Endodermal cell (in vitro differentiated cells): ENCODE measurements at places on chromosomes 4 and X. TPM values are rescaled to one million over a fixed set of nuclear protein-coding genes. Genes with fewer than 3 reads are reported as not detected.

GRCh38 chr4:152947311-152947710 is 11.2 kb downstream of the FHDC1 start:
- DNase-seq: no peak

DNA sequence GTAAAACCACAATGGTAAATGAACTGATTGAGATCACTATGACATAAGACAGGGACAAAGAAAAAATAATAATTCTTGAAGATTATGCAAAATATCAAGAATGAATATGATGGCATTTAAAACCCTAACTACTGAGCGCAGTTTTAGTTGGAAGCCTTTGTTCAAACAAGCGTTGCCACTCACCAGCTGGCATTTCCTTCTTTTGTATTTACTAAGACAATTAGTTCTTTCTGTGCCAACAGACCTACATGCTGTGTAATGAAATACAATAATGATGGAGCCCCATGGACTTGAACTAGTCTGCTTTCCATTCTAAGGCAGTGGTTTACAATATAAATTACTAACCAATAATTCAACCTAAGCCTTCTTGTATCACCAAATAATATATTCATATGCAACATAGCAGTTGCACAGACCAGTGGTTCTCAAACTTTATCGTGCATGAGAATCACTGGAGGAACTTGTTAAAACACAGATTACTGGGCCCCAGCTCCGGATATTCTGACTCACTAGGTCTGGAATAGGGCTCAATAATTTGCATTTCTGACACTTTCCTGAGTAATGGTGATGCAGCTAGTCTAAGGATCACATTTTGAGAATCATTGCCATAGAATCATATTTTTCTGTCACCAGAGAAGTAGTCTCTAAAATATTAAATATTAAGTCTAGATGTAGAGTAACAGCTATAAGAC is 196.4 kb upstream of the MAGEB18 start:
- DNase-seq: no peak

GRCh38 chr4:7761720-7762119 is 177.9 kb downstream of the AFAP1 start:
- DNase-seq: peak; percentile 92

The ABLIM2 gene
- 1.6 and 2.0 TPM in 2 replicates for total RNA-seq

DNA sequence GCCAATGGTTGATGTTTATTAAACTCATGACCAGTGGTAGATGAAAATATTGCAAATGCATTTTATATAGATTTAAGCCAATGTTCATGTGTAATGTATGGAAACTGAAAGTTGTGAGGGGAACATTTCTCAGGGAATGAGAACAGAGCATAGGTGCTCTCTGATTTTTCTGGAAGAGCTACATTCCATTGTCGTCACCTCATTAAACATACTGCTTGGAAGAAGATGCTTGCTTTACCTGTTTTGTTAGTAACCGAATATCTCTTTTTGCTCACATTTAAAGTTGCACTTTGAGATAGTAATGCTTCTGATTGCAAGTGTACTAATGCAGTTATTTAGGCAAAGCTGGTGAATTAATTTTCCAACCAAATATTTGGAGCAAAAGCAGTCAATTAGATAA is 93.8 kb upstream of the CLCN4 start:
- DNase-seq: no peak

GRCh38 chrX:125622899-125623298 is 303.2 kb downstream of the TEX13C start:
- no peak for DNase-seq

DNA sequence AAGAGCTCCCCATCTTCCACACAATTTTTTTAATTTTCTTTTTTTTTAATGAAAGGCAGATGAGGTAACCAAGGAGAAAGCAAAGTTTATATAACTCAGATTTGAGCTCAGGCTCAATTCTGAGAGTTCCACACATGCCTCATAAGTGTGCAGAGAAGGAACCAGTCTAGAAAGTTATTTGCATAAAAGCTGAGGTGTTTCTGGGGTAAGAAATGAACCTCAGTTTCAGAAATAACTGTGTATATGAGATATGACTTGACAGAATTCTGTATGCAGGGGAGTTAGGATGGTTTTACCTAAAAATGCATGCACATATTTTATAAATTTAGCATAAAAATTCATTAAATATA is 51.3 kb downstream of the DTHD1 start:
- DNase-seq: no peak

DNA sequence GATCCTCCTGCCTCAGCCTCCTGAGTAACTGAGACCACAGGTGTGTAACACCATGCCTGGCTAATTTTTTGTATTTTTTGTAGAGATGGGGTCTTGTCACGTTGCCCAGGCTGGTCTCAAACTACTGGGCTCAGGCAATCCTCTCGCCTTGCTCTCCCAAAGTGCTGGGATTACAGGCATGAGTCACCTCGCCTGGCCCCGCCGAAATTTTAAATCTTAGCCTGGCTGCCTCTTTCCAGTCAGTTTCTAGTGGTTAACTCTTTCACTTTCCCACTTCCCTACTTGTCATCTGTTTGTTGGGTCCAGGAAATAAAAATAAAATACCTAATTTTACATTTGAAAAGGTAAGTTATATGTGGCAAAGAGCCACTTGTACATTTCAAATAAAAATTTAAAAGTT is 62.4 kb downstream of the TMEM165 start:
- DNase-seq: no peak

GRCh38 chrX:21944136-21944615 is 3.7 kb downstream of the SMS start:
- peak; percentile 74 for DNase-seq

GRCh38 chr4:78004270-78004669 is 52.9 kb upstream of the FRAS1 start:
- DNase-seq: no peak

DNA sequence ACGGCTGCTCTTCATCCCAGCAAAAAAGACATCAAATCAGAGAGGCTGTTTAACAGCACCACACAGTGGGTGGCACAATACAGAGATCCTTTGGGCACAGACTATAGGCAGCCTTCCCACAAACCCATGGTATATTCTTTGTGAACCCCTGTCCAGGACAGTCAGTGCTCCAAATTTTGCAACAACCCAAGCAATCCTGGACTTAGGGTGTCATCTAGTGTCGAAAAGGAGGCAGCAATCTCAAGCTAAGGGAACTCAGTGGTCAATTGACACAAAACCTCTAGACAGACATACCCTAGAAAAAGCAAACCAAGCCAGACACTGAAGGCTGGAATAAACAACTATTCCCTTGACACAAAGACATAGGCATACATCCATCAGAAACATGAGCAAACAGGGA is 137.4 kb downstream of the BMP15 start:
- no peak for DNase-seq

DNA sequence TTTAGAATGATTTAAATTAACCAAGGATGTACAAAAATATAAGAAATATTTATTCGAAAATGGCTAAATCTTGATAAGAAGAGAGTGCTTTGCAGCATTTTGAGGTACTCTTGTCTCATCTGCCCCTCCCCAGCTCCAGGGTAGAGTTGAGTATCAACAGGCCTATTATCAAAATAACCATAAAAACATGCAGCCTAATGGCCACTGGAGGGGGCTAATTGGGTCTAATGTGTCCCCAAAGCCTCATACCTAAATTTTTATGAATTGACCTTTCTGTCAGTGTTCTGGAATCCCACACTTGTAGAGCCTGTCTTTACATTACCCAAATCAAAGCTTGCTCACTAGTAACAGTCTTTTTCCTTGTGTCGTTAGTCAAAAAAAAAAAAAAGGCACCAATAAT is 544.9 kb upstream of the CPXCR1 start:
- DNase-seq: no peak

GRCh38 chr4:31995943-31996901 is 1276.1 kb downstream of the PCDH7 start:
- peak; percentile 87 for DNase-seq

- peak; percentile 86 for DNase-seq
These were observed 5.0 kb downstream of the PRMT9 start for GRCh38 chr4:147678796-147679549.

GRCh38 chr4:54234497-54235205 is 5.6 kb downstream of the PDGFRA start:
- no peak for DNase-seq

DNA sequence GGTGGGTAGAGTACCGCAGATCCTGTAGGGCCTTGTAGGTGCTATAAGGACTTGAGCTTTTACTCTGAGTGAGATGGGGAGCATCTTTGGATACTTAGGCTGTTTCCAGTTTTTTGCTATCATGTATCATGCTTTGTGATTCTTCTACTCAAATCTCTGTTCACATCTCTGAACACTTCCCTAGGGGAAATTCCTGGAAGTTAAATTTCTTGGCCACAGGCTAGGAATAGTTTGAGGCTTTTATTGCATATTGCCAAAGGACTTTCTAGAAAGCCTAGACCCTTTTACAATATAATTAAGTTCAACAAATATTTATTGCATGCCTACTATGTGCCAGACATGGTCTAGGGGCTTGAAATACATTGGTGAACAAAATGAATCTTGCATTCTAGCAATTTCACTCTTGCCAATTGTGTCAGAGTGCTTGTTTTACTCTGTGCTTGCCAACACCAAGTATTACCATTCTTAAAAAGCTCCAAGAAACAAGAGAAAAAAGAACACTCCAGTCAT is 4.1 kb upstream of the PGRMC1 start:
- no peak for DNase-seq

GRCh38 chrX:1853447-1853846 is 238.6 kb downstream of the ASMT start:
- DNase-seq: no peak

GRCh38 chrX:590693-591404 is 39.7 kb upstream of the SHOX start:
- no peak for DNase-seq

DNA sequence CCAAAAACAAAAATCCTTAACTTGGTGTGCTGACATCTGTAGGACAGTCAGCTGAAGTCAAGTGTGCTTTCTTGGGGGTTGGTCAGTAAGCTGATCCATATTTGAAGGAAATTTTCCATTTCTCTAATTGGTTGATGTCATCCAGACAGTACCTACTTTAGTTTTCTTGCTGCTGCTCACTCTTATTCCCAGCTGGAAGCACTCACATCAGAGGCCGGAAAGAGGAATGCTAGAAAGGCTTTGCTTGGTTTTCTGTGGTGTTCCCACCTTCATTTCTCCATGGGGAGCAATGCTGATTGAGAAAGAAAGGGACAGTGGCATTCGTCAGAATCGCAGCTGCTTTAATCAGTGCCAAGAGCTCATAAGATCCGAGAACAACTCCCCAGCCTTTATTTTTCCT is 227.0 kb downstream of the C4orf33 start:
- no peak for DNase-seq

DNA sequence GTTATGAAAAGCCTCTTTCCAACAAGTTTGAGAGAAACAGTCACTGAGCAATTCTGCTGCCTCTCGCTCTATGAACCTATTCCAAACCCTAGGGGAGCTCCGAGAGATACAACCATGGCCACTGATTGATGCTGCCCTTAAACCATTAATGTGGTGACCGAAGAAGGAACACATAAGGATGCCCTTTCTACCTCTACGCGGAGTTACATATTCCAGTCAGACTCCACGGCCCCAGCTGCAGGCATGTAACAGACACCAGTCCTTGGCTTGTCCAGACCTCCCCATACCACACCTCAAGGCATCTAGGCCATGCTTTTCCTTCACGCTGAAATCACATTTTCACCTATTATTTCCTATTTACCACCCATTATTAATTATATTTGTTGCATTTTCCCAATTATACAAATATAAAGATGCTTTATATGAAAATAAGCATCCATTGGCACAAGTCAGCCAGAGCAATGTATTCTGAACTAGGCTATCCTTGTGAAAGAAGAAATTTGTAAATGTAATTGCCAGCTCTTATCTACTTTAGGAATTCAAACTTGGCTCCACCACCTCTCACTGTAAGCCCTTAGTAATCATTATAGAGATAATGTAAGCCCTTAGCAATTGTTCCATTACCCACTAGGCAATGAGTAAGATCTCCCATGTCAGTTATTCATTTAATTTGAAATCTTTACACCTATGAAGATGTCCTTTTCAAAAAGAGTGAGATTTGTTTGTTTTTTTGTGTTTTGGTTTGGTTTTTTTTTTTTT is 338.4 kb downstream of the NR3C2 start:
- no peak for DNase-seq

- DNase-seq: peak; percentile 73
These were observed 7.0 kb downstream of the LRCH2 start for GRCh38 chrX:115226929-115227328.

The ARR3 gene
- not detected in 3 replicates for total RNA-seq

The MAGEE2 gene
- total RNA-seq: not detected in 3 replicates

DNA sequence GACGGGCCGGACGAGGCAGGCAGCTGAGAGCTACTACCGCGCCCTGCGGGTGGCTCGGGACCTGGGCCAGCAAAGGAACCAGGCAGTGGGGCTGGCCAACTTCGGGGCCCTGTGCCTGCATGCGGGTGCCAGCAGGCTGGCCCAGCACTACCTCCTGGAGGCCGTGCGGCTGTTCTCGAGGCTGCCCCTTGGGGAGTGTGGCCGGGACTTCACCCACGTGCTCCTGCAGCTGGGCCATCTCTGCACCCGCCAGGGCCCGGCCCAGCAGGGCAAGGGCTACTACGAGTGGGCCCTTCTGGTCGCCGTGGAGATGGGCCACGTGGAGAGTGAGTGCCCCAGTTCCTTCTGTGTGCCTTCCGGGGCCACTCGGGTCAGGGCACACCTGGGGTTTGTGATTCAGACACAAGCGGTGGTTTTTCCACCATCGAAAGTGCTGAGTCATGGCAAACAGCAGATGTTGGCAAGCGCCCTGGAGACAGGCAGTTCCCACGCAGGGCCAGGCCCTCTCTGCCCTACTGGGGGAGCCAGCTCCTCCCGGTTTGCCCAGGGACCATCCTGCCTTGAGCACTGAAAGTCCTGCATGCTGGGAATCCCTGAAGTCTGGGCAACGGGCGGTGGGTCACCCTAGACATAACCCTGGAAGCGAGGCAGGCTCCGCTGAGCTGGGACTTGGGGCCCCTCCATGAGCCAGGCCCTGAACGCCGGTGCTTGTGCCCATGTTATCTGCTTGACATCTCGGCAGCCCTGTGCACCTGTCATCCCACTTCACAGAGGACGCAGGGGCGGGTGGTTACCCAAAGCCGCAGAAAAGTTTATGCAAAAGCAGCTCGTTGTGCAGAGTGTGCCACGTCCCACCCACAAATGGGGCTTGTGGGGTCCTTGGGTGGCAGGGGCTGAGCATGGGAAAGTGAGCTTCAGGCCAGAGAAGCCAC is 29.5 kb downstream of the SH3TC1 start:
- no peak for DNase-seq

DNA sequence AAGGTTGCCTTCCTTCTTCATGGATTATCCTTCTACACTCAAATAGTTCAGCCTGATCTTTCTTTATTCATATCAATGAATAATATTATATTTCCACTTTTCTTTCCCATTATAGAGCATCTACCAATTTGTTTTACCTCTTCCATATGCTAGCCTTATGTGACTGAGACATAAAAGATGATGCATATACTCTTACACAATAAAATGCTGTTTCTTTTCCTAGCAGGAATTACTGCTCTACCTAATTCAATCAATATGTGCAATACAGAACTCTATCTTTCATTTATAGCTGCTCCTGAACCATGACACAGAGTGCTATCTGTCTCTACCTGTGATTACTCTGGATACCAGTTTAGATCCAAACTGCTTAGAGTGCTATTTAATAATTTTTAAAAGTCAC is 2334.0 kb downstream of the PCDH7 start:
- no peak for DNase-seq
